ENCODE measurements at places on chromosomes 3 and 15.

DNA sequence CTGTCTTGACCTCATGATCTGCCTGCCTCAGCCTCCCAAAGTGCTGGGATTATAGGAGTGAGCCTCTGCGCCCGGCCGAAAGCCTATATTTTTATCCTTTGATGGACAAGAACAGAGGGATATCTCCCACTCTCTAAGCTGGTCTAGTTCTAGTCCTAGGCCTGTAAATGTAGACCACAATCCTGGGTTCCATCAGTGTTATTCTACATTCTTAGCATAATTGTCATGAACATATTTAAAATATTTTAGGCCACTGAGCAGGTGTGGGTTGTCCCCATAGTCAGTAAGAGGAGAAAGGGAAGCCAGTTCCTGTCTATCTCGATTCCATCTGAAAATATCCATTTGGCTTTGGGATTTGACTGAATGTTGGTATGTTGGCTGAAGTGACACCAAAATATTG is 118.1 kb downstream of the EBLN2 start:
- no peak for DNase-seq

GRCh38 chr3:126983276-126983652 is 349 bp downstream of the PLXNA1 start:
- no peak for DNase-seq

GRCh38 chr3:133927540-133928066 is 31.9 kb upstream of the RAB6B start:
- DNase-seq = peak; percentile 66

DNA sequence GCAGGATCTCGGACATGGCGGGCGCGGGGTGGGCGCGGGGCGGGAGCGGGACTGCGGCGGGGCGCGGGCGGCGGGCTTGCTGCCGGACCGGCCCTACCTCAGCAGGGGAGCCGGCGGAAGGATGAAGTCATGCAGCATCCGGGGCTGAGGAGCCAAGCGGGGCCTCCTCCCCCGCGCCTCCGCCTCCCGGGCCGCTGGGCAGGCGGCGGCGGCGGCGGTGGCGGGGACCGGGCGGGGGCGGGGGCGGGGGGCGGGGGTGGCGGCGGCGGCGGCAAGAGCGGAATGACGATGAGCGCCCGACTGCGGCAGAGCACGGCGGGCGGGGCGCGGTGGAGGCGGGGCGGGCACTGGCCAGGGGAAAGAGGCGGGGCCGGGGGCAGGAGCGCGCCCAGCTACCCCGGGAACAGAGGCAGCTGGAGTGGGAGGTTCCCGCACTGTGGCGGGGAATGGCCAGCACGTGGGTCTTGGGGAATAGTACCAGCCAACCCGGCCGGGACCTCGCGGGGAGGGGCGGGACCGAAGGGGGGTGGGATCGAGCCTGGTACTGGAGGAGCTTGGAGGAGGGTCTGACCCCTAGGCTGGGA is at the start of gene CAMK2N2:
CAMK2N2 (minus strand) TSS at position 284 of the 584 bp plus-strand sequence; CDS start at position 16, 268 bp downstream.
- no peak for DNase-seq

DNA sequence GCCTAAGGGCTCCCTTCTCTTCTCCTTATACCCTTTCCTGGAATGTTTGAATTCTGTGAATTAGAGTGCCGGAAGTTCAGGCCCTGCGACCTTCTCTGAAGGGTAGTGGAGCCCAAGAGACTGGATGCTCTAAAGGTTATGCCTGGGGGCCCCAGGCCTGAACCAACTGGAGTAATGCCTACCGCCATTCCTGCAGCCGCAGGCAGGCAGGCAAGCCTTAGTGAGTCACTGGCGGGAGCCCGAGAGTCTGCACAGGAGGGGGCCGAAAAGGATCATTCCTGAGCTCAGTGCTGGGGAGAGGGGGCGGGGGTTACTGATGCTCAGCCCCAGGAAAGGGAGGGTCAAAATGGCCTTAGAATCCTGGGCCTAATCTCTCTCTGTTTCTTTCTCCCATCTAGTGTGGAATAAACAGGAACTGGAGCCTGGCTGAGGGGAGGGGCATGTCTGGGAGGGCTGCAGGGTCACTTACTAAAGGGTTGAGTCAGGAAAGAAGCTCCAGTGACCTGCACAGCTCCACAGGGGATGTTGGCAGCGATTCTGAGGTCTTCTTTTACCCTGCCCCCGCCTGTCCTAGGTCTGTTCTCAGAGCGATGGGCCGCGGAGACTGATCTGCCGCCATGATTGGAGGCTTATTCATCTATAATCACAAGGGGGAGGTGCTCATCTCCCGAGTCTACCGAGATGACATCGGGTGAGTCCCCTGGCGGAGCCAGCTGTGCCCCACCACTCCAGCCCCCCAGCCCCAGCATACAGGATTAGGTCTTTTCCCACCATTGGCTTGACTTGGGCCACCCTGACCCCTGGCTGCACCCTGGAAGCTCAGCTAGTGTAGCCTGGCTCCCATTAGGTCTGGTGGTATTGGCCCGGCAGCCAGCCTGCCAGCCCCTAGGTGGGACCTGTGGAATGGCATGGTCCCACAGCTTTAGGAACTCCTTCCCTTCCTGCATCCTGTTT is 2.0 kb downstream of the AP2M1 start:
- no peak for DNase-seq
